Stimulated activated CD4-positive, alpha-beta T cell treated with anti-CD3 and anti-CD28 coated beads, TNF-alpha, amount 100 ng/mL, for 48 hours (primary cell): ENCODE measurements at places on chromosomes 1 and 21.

- no peak for DNase-seq
Observed at GRCh38 chr21:46039891-46040660, 57.8 kb upstream of the COL6A2 start.

DNA sequence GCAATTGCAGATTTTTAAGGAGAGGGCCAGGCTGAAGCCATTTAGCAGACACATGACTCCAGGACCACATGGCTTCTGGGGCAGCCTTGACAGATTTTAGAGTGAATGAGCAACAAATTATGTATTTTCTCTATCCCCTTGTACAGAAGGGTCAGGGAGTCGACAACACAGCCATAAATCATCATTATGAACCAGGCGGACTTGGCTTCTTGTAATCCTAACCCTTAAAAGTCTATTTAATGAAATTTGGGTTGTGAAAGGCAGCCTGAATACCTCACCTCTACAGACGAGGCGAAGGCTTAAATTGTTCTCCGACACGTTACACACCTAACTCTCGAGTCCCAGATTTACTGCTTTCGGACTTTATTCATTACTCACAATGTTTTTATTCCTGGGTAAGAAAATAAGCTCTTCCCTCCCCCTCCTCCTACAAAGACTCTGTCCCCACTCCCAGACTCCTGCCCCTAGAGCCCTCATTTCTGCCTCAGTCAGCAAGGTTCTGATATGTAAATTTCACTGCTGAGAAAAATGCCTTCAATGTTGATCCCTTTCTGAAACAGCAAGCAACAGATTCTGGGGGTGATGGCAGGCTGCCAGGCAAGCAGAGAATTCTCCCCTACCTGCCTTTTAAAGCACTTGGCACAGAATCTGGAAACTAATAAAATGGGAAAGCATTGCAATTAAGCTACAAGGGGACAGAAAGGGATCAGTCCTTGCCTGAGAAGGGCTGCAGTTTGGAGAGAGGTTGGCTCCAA lies 51.6 kb downstream of the PLPP3 start:
- no peak for DNase-seq

GRCh38 chr1:22673486-22674409 lies 20.7 kb downstream of the C1QB start:
- DNase-seq, result peak; percentile 21

- DNase-seq, result no peak
Observed at GRCh38 chr1:204110894-204111633, 38.1 kb downstream of the SOX13 start.

DNA sequence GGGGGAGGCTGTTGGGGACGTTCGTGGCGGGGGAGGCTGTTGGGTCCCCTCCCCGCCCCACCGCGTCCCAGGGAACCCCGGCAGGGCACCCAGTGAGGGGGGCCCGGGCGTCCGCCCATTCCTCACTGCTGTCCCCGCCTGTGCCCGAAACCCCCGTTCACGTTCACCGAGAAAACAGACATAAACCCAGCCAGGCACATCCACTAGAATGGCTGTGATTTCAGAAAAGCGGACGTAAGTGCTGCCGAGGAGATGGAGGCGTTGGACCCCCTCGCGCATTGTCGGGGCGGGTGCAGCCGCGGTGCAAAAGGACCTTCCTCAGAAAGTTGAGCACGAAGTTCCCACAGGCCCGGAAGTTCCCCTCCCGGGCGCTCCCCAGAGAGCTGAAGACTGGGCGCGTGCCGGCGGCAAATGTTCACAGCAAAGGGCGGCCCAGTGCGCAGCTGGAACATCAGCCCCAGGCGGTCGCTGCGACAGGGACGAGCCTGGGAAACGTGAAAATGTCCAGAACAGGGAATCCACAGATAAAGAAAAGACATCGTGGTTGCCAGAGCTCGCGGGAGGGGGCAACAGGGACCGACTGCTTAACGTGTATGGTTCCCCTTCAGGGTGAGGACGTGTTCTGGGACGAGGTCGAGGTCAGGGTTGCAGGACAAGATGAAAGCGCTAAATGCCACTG lies 18.5 kb upstream of the SAMD11 start:
- DNase-seq, result no peak

- DNase-seq, result no peak
Observed at GRCh38 chr1:115877511-115877910, 36.6 kb upstream of the NHLH2 start.

GRCh38 chr1:3590139-3590763 lies 21.1 kb downstream of the MEGF6 start:
- no peak for DNase-seq

- no peak for DNase-seq
Observed at GRCh38 chr21:46063734-46064680, 33.9 kb upstream of the COL6A2 start.
